ENCODE measurements at places on chromosomes 2 and 18. TPM values are rescaled to one million over a fixed set of nuclear protein-coding genes. Genes with fewer than 3 reads are reported as not detected.

GAL3ST2 gene
- total RNA-seq: not detected

DNA sequence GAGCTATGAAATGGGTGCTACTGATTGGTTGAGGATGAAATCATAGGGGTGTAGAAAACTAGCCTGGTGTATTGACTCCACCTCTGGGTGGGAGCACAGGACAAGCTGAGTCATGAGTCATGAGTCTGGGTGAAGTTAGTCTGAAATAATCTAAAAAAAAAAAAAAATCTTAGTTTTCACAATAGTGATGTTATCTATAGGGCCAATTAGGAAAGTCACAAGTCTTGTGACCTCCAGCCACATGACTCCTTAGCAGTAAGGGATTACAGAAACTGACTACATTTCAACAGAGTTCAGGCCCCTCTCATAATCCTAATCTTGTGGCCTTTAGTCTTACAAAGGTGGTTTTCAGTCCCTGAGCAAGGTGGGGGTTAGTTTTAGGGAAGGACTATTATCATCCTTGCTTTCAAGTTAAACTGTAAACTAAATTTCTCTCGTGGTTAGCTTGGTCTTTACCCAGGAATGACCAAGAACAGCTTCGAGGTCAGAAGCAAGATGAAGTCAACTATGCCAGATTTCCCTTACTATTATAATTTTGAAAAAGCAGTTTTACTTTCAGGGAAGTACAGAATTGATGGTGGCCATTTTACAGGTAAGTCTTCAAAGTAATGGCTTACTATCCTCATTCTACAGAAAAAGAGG, 338.0 kb upstream of the GYPC start:
- DNase-seq: no peak

DNA sequence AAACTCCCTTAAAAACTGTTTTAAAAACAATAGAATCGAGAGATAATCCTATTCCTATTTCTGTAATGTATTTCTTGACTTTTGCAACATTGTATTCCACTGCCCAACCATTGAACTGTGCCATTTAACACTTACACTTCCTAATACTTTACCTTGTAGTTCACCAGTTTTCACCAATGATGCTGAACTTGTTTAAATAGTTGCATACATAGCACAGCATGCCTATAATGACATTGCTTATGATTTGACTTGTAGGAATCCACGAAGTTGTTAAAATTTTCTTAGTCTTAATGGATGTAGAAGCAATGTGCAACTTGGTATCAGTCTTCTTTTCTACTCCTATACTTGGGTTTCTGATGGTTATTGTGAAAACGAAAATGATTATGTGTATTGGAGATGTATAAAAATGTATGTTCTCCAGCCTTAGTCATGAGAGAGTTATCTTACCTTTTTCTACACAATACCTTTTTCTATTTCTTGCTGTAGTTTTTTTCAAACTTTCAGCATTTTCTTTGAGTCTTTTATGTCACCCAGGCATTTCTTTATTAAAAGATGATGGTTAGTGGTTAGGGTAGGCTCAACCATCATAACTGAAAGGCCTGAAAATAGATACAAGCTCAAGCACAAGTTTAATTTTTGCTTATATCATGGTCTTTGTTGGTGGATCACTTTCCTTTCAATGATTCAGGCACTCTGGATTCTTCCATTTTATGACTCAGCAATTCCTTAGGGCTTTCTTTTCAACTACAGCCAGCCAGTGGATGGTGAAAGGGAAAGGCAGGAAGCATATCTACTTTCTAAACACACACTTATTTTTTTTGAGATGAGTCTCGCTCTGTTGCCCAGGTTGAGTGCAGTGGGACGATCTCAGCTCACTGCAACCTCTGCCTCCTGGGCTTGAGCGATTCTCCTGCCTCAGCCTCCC, 9.4 kb downstream of the GPD2 start:
- DNase-seq: no peak

GRCh38 chr2:62309465-62310091, 113.7 kb downstream of the B3GNT2 start:
- DNase-seq: no peak

DNA sequence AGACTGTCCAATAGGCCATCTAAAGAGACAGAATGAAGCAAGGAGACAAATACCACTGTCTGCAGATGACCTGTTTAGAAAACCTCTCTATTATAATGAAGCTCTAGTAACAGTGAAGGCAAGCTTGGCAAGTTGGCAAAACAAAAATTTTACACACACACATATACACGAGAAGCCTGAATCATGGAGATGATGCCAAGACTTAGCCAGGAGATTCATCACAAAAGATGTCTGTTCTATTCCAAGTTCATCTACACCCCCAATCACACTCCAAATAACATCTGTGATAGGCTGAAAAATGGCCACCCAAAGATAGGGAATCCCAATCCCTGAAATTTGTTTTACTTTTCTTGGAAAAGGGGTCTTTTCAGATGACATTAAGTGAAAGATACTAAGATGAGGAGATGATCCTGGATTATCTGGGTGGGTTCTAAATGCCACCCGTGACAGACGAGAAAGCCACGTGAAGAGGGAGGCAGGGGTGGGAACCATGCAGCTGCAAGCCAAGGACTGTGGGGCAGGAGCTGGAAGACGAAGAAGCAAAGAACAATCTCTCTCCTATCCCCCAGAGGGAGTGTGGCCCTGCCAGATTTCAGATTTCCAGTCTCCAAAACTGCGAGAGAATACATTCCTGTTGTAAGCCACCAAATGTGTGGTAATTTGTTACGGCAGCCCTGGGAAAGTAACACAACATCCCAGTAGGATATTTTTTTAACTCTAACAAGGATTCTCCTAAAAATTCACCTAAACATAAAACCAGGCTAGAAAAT, 20.0 kb downstream of the HDLBP start:
- no peak for DNase-seq

DNA sequence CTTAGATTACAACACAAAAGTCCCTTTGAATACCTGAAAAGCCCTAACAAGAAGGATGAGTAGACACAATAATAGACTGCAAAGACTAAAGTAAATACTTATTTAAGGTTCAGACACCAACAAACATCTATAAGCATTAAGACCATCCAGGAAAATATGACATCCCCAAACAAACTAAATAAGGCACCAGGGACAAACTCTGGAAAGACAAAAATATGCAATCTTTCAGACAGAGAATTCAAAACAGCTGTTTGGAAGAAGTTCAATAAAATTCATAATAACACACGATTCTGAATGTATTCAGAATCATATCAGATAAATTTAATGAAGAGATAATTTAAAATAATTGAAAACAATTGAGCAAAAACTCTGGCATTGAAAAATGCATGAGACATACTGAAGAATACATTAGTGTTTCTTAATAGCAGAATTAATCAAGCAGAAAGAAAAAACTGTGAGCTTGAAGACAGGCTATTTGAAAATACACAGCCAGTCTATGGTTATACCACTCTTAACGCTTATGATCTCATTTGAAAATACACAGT, 1388.8 kb downstream of the DSC3 start:
- DNase-seq: no peak

DNA sequence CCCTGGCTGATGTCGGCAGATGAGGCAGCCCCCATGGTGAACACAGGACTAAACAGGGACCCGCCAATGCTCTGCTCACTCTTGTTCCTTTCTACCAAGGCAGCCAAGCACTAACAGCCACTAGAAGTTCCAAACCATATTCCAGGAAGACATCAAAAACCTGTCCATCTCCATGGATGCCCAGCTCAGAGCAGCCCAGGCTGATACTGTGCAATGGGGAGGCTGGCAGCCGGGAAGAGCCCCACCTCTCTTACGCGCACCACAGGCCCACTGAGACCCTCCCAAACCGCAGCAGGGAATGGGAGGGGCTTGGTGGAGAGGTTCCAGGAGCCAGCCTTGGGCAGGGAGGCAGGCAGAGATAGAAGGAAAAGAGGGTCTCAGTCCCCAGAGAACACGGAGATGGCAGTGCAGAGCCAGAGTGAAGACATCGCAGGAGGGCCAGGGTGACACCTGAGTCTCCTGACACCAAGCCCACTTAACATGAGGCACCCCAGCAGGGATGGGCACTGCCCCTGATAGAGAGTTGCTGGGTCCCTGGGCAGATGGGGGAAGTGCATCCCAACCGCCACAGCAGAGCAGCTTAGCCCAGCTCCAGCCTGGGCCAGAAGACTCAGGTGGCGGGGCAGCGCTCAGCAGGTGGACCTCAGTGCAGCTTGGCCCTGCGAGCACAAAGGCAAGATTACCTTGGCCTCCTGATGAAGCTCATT, 3.4 kb downstream of the HS6ST1 start:
- peak; percentile 88 for DNase-seq

- no peak for DNase-seq
These were observed 67.2 kb downstream of the REV1 start for GRCh38 chr2:99422599-99422998.

GRCh38 chr2:106261871-106262321, 67.8 kb upstream of the UXS1 start:
- DNase-seq: peak; percentile 80
